ENCODE measurements at places on chromosomes 6 and 20.

GRCh38 chr6:104653781-104654180 is 205.9 kb downstream of the HACE1 start:
- no peak for DNase-seq

- DNase-seq = no peak
These were observed 28.7 kb downstream of the RALGAPA2 start for GRCh38 chr20:20683481-20684321.

- DNase-seq = peak; percentile 22
These were observed 47.9 kb downstream of the COL11A2 start for GRCh38 chr6:33144373-33144772.

DNA sequence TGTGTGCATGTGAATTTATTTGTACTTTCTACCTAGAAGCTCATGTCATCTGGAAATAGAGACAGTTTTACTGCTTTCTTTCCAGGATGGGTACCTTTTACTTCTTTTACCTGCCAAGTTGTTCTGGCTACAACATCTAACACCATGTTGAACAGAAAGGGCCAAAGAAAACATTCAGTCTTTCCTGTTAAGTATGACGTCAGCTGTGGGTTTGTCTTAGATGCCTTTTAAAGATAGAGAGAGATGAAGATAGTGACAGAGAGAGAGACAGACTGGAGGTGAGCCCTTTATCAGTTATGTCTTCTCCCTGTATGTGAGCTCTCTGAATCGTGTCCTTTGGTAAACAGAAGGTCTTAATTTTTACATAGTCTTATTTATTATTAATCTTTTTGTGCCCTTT is 3.4 kb upstream of the DACT2 start:
- DNase-seq = no peak

- no peak for DNase-seq
These were observed 13.2 kb upstream of the NEDD9 start for GRCh38 chr6:11245381-11246256.

- peak; percentile 54 for DNase-seq
These were observed 1.6 kb downstream of the DNAJC5 start for GRCh38 chr20:63896264-63897105.

DNA sequence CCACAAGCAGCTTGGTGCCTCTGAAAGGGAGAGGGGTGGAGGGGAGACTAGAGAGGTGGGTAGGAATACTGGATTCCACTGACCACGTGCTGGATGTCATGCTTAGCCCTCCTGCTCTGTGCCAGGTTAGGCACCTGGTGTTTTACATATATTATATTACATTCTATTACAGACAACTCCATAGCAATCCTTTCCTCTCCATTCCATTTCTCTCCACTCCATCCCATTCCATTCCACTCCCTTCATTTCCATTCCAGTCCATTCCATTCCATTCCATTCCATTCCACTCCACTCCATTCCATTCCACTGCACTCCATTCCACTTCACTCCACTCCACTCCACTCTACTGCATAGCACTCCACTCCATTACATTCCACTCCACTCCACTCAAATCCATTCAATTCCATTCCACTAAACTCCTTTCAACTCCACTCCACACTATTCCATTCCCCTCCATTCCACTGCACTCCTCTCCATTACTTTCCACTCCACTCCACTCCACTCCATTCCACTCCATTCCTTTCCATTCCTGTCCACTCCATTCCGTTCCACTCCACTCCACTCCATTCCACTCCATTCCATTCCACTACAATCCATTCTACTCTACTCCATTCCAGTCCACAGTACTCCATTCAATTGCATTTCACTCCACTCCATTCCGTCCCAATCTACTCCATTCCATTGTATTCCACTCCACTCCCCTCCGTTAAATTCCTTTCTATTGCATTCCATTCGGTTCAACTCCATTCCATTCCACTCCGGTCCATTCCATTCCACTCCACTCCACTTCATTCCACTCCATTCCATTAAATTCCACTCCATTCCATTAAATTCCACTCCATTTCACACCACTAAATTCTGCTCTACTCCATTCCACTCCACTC is 27.2 kb upstream of the DEFB125 start:
- no peak for DNase-seq

GRCh38 chr6:135322427-135323201 is 141.5 kb downstream of the MYB start:
- no peak for DNase-seq

GRCh38 chr6:5119090-5119951 is 34.2 kb downstream of the PPP1R3G start:
- no peak for DNase-seq

GRCh38 chr20:8800089-8800488 is 268.8 kb upstream of the PLCB4 start:
- DNase-seq = no peak

DNA sequence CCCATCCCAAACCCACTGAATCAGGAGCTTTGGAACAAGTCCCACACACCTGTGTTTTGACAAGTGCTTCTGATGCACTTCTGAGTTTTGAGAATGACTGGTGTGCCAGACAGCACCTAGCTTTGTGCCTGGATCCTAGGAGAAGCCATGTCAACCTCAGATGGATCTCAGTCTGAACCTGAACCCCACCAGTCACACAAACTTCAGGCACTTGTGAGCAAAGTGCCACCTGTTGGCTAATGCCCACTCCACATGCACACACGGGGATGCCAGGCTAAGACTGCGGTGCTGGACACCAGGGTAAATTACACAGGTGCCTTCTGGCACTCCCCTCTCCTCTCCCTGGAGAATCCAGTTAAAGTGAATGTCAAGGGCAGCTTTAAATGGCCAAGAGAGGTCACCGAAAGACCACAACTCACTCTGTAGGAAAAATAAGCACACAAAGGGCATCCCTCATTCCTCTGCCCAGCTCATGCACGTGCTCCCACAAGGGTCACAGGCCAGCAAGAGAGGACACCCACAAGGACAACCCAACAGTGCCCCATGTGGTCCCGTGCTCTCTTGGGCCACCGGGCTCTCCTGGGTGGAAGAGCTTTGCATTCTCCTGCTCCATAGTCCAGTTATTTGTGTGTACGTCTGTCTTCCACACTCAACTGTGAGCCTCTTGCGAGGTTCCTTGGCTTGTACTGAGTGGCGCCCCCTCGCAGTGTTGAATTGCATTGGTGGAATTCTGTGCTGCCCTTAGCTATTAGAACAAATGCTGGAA is 45.6 kb downstream of the TAF8 start:
- DNase-seq = no peak

GRCh38 chr20:32526541-32526940 is 58.6 kb downstream of the NOL4L start:
- DNase-seq = no peak

GRCh38 chr20:14550655-14551054 is 213.2 kb upstream of the FLRT3 start:
- no peak for DNase-seq

- DNase-seq = peak; percentile 95
These were observed 18.3 kb downstream of the HIVEP2 start for GRCh38 chr6:142926494-142927270.

- no peak for DNase-seq
These were observed 49.8 kb upstream of the FANCE start for GRCh38 chr6:35402136-35402855.

DNA sequence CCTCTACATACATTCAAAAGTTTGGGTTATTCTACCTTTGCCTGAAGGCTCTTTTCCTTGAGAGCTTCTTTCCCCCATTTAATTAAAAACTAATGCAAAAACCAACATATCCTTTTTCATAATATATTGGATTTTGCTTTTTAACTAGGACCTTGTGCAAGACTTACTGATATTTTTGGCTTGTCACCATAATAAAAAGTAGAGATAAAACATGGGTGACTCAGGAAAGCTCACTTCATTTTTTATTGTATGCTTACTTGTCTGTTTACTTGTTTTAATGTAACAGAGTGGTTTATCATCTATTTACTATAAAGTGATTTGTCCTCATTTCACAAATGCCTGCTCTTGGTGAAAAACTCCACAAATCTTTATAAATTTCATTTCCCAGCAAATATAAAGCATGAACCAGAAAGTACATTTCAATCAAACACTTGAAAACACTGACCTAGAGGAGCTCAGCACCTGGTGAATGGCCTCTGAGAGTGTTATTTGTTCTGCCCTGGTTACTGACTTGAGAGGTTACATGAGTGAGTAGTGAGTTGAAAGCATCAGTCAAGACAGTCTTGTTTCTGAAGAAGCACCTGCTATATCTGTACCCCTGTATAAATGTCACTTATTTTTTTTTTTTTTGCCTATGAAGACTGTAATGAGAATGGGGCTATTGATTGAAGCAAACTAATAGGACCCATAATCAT is 20.8 kb downstream of the ADGRG6 start:
- no peak for DNase-seq

DNA sequence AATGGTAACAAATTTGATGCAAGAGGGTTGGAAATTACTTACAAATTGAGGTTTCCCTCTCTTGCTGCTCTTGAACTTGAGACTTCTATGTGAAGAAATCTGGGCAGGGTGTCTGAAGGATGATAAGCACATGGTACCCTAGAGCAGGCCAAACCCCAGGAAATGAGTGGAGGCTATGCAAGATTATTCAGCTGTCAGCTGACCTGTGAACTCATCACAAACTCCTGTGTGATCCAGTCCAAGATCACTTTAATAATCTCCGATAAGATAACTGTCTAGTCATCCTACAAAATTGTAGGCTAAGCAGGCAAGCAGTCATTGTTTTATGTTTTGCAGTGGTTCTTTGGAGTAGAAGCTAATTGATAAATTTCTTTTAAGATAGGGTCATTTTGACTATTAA is 213.1 kb downstream of the BTBD3 start:
- DNase-seq = peak; percentile 81

GRCh38 chr6:73631849-73632248 is 21.9 kb downstream of the SLC17A5 start:
- DNase-seq = peak; percentile 58

GRCh38 chr20:51508780-51509179 is 33.7 kb downstream of the NFATC2 start:
- no peak for DNase-seq

GRCh38 chr6:161836643-161837448 is 563.0 kb upstream of the AGPAT4 start:
- peak; percentile 2 for DNase-seq

DNA sequence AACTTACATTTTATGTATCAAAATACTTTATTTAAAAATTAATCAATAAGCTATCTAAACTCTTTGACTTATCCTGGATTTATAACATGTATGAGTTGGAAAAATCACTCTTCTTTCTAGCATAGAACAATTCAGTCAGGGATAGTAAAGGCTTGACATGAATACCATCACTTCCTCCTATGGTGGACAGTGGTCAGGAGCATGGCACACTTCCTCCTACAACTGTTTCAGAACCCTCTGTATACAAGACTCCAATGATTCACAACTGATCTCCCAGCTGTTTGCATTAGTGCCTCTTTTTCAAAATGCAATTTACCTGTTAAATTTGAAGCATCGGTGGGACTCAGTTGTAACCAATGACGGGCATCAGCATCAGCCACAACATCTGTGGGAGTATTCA is 129.7 kb downstream of the RALGAPA2 start:
- no peak for DNase-seq

DNA sequence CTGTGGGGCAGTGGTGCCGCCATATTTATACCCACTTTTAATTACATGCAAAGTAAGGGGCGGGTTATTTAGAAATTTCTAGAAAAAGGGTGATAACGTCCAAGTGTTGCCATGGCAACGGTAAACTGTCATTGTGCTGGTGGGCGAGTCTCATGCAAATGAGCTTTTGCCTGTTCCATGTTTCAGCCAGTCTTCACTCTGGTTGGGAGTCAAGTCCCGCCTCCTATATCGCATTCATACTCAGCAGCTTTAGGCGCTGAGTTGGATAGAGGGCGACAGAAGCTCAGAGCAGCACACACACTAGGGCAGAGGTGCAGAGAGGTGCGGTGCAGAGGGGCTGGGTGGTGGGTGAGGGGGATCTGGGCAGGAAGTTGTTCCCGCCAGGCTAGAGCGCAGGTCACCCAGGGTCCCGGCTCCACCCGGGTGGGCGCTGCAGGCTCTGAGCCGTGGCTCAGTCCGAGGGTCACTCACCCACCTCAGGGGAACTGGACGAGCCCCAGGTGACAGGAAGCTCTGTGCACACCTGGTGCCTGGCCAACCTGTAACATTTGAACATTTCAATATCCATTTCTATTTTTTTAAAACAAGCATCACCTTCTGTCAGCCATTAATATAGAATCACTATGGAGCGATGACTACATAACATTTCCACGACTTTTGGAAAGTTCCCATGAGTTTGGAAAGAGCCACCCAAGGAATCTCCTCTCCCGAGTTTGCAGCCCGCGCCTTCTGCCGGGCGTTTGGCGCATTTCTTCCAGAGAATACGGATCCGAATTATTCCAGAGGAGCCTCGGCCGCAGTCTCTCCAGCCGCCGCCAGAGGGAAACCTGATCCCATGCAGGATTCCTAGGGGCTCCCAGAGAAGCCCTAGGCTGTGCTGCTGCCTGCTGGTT is 89.1 kb upstream of the PHACTR3 start:
- DNase-seq = peak; percentile 55

- DNase-seq = no peak
These were observed 713.9 kb downstream of the COL12A1 start for GRCh38 chr6:74491844-74492374.

DNA sequence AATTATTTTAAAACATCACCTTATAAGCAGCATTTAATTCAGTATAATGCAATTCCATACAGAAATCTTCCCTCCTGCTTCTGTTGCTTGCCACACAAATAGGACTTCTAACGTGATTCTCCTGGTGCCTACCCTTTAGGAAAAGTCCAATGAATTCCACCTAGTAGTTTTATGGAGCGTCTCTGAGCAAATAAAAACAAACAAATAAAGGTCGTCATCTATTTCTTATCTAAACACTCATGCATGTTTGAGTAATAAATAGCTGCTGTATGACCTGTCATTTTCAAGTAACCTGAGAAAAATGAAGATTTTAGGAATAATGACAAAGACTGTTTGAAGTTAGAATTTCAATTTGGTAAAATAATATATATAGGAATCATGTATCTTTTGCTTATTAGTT is 102.7 kb downstream of the BMP5 start:
- DNase-seq = no peak

- DNase-seq = no peak
These were observed 17.8 kb upstream of the ARFGEF2 start for GRCh38 chr20:48903705-48904104.

- no peak for DNase-seq
These were observed 447.7 kb upstream of the CDH4 start for GRCh38 chr20:60804240-60804917.

DNA sequence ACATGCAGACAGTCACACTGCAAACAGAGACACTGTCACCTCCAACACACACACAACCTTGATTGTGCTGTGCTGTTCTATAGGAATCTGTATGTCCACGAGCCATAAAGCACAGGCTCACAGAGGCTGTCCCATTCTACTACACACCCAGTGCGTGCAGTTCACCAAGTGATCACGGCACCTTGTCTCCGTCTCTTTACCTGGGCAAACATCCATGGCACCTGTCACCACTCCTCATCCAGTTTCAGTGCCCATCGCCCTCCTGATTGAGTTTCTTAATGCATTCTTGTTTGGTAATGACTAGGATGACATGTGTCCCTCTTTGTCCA is 65.8 kb upstream of the STMND1 start:
- no peak for DNase-seq

GRCh38 chr20:16490696-16491095 is 82.6 kb downstream of the KIF16B start:
- DNase-seq = no peak

- DNase-seq = no peak
These were observed 116.2 kb downstream of the RTN4IP1 start for GRCh38 chr6:106512968-106513574.

GRCh38 chr6:105212587-105212986 is 32.8 kb upstream of the POPDC3 start:
- DNase-seq = no peak

All from iris pigment epithelial cell (primary cell).